ENCODE measurements at places on chromosomes 5 and 9.

DNA sequence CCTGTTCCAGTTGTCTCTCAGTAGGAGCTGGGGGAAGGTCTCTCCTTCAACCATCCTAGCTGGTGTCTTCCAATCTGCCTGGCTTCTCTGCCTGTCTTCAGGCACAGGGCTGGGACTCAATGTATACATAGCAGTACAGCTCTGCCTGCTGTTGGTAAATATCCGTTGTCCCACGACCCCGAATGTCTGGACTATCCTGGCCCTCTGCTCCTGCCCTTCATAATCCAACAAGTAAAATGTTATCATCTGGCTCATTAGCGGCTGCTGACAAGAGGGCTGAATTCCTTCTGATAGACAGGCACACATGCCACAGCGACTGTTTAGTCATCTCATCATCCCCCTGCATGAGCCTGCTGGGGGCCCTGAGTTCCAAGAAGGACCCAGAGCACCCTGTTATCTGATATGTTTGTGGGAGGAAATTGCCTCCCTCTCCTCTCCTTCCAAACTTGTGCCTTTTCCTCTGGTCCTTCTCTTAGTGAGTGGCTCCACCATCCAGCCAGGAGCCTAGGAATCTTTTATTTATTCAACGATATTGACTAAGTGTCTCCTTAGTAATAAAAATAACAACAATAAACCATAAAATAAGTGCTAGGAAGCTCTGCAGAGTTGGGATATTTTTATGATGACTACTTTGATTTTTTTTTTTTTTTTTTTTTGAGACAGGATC is 29.5 kb upstream of the TGFBR1 start:
- no peak for DNase-seq

- no peak for DNase-seq
These were observed 116.4 kb downstream of the GADD45G start for GRCh38 chr9:89721176-89721700.

- no peak for DNase-seq
These were observed 72.5 kb upstream of the CACNA1B start for GRCh38 chr9:137804908-137805630.

DNA sequence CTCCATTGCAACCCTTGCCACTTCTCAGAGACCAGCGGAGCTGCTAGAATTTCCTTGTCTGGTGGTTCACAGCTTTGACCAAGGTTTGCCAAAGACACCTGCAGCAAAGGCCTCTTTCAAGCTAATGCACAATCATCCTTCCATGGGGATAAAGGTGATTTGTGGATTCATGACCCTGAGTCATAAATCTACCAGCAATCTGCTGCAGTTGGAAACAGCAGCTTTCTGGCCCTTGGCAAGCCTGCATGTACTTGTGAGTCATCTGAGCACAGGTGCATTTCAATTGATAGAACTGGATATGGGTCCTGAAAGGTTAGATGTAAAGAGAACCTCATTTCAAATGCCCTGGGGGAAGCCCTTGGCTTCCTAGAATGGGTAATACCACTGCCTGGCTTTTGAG is 21.6 kb upstream of the TCF7 start:
- no peak for DNase-seq

DNA sequence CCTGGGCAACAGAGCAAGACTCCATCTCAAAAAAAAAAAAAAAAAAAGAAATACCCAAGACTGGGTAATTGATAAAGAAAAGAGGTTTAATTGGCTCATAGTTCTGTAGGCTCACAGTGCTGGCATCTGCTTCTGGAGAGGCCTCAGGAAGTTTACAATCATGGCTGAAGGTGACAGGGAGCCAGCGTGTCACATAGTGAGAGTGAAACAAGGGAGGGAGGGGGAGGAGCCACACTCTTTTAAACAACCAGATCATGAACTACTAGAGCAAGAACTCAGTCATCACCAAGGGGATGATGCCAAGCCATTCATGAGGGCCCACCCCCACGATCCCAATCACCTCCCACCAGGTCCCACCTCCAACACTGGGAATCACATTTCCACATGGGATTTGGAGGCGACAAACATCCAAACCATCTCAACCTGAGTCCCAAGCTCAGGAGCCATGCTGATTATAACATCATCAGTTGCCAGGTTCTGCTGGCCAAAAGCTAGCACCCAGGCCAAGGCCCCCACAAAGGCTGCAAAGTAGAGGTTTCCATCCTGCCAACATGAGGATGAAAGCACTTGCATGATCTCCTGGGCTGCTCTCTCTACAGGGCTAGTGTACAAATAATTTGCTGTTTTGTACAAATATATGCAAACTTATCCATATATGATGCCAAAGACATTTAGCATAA is 15.3 kb downstream of the DENND1A start:
- no peak for DNase-seq

DNA sequence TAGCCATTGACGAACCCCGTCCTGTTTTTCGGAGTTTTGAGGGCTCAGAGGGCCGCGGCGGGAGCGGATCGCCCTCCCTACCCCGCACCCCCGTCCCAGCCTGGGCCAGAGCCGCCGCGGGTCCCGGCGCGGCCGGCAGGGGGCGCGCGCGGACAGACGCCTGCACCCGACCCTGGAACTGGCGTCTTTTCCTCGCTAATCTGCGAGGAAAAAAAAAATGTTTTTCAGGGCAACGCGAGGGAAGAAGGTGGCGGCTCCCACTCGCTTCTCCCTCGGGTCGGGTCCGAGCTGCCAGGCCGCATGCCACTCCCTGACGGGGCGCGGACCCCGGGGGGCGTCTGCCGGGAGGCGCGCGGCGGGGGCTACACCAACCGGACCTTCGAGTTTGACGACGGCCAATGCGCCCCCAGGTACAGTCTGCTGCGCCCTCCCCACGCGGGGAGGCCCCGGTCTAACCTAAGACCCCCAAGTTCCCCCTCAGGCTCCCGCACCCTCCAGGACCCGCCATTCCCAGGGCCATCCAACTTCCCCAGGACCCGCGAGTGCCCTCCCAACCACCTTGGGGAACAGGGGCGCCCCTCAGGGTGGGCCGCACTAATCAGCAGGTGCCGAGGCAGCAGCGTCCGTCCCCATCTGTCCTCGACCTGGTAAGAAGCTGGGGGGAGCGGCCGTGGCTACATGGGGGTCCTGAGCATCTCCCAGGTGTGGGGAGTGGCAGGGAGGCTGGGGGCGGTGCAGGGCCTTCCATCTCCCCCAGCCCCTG is at the start of gene KCNT1:
Gene KCNT1 (plus strand): TSS at position 227 of the 763 bp plus-strand sequence. CDS start 74 bp downstream, at position 301.
- DNase-seq = no peak

DNA sequence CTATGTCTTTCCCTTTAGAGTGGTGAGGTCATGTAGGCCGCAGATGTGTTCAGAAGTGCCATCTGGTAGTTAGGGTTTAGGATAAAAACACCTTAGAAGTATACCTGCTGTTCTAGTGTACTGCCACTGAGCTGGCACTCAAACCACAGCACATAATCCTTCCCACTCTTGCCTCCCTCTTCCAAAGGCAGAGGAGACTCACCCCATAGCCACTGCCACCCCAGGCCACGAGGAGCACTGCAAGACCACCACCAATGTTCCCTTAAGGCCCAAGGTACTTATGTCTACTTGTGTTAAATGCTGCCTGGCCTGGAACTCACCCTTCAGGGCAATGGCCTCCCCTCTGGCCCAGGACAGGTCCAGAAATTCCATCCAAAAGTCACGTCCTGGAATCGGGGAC is 379.5 kb upstream of the EDIL3 start:
- DNase-seq = no peak

Data from AG04450 (cell line).